ENCODE measurements at places on chromosomes 13 and 19.

GRCh38 chr13:34464011-34464410 lies 478.1 kb upstream of the NBEA start:
- no peak for DNase-seq

GRCh38 chr19:50679177-50680125 lies 30.2 kb downstream of the C19orf81 start:
- DNase-seq = peak; percentile 28

DNA sequence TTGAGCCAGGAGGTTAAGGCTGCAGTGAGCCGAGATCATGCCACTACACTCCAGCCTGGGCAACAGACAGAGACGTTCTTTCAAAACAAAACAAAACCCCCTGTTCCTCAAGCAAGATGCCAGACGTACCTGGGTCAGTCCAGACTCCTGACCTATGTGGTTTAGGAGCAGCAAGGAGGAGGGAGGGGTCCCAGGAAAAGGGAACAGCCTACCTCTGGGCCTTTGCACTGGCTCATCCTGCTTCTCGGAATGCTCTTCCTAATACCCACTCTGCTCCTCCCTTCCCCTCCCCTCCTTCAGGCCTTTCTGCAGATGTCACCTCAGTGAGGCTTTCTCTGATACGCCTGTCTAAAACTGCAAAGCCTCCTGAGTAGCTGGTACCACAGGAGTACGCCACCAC lies 9.5 kb downstream of the RINL start:
- no peak for DNase-seq

- no peak for DNase-seq
These were observed 226.0 kb downstream of the KATNAL1 start for GRCh38 chr13:30081331-30081730.

- DNase-seq = no peak
These were observed 52.3 kb downstream of the PARP4 start for GRCh38 chr13:24460256-24460655.

GRCh38 chr19:28514166-28514565 lies 698.8 kb downstream of the UQCRFS1 start:
- no peak for DNase-seq

DNA sequence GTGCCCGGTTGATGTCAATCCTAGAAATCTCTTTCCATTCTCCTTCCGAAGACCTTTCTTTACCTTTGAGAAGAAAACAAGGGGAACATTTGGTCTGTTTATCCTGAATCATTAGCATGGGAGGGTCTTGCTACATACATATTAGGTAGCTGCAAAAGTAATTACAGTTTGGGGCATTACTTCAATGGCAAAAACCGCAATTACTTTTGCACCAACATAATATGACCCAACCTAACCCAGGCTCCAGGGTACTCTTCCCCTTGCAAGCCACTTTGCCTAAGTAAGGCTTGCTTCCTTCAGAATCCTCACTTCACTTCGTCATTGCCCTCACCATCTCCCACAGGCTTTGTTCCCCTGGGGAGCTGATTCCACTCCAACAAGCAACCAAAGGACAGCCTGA lies 662.7 kb downstream of the DIAPH3 start:
- DNase-seq = no peak

GRCh38 chr19:51027873-51028272 lies 1.5 kb upstream of the KLK11 start:
- DNase-seq = no peak

DNA sequence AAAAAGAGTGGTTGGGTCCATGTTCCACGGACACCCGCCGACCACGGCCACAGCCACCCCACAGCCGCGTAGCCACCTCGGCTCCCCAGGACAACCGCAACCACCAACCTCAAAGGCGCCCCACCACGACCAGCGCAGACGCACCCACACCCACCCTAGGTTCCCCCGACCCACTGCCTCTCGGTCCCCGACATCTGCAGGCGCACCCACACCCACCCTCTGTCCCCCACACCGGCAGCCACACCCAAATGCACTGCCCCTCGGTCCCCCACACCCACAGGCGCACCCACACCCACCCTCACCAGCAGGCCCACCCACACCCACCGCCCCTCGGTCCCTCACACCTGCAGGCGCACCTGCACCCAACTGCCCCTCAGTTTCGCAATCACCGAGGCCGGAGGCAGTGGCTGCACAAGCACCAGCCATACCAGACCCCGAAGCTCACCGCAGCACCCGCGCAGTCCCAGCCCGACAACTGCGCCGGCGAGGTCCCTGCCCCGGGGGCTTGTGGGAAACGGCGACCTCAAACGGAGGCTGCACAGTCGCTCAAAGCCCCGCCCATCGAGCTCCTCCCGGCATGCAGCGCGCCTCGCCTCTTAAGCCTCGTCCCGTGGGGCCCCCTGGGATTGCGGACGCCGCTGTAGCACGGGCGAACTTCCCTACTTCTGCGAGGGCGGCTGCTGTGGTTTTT lies 18.3 kb downstream of the ZNF77 start:
- no peak for DNase-seq

DNA sequence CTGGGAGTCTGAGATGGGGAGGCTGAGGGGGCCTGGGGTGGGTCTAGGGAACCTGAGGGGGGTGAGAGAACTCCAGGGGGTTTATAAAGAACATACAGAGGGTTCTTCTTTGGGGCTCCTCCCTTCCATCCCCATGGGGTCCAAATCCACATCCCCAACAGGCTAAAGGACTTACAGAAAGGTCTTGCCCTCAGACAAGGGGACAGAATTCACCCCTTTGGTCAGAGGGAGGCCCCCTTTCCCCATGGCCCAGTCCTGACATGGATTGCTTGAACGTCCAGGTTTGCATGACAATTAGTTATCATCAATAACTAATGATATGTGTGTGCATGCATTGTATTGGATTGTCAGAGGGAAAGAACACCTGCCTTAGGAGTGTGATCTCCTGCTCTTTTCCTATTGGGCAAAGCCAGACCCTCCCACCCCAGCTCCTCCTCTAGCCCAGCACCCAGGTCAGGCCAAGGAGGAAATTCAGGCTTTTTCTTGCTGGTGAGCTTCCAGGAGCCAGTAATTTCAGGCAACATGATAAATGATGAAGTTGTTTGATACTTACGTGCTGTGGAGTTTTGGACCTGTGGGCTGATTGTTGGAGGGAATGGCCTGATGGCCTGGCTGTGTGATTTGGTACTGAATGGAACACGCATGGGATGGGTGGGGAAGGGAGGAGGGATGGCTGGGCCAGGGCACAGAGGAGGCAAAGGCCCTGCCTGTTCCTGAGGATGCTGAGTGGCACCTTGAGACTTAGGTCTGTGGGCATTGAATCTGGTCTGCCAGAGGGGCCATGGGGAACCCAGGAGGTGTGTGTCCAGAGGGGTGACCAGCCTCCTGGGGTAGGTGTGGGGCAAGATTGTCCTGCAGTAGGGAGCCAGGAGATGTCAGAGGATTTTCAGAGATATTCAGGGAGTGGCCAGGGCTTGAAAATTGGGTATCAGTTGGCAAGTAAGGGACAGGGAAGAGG lies 1.1 kb downstream of the KLHL26 start:
- DNase-seq = no peak

GRCh38 chr19:18480006-18480691 lies 41.7 kb downstream of the ELL start:
- no peak for DNase-seq

GRCh38 chr19:17025991-17026658 lies 485 bp downstream of the CPAMD8 start:
- no peak for DNase-seq

GRCh38 chr13:36146511-36147269 lies 15.5 kb upstream of the DCLK1 start:
- no peak for DNase-seq

- DNase-seq = no peak
These were observed 26.0 kb downstream of the DPRX start for GRCh38 chr19:53657778-53658177.

DNA sequence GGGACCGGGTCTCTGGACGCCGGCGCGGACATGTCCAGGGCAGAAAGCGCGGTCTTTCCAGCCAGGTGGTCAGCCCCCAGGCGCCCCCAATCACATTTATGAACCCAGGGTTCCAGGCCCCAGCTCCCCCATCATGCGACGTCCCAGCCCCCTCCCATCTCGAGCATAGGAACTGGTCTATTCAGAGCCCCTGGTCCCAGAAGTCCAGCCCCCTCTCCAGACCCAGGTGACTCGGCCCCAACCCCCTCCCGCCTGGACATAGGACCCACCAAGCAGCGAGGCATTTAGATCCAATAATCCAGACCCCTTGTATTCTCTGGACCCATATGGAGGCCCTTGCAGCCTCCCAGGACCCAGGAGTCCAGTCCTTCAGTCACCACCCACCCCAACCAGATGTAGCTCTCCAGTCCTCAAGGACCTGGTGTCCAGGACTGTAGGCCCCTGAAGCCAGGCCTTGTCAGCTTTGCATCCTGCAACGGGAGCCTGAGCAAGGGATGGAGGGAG lies 501 bp downstream of the APLP1 start:
- DNase-seq = no peak

- DNase-seq = peak; percentile 15
These were observed 1.4 kb downstream of the SH2D3A start for GRCh38 chr19:6765738-6766356.

- no peak for DNase-seq
These were observed 412 bp downstream of the ZNF528 start for GRCh38 chr19:52398081-52398441.

DNA sequence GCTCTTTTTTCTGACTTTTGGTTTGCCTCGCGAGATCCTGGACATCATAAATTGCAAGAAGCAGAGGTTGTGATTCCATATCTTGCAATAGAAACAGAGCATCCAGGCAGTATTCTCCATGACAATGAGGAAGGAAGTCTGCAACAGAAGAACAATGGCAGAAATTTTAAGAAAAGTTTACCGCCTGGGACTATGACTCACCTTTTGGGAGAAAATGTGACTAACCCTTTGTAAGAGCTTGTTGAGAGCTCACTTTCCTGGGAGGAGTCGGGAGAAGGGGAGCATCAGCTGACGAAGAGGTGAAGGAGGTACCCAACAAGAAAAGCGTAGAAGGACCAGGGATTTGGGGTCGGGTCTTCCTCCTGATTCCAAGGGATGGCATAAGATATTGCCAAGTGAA lies 34.3 kb upstream of the TNFSF11 start:
- DNase-seq = no peak

GRCh38 chr13:96532804-96533203 lies 442.9 kb downstream of the HS6ST3 start:
- no peak for DNase-seq

- DNase-seq = no peak
These were observed 335 bp upstream of the ZNF607 start for GRCh38 chr19:37719927-37720265.

GRCh38 chr13:54287062-54287764 lies 1258.6 kb downstream of the OLFM4 start:
- no peak for DNase-seq

GRCh38 chr13:52794589-52794988 lies 53.9 kb downstream of the PCDH8 start:
- no peak for DNase-seq

DNA sequence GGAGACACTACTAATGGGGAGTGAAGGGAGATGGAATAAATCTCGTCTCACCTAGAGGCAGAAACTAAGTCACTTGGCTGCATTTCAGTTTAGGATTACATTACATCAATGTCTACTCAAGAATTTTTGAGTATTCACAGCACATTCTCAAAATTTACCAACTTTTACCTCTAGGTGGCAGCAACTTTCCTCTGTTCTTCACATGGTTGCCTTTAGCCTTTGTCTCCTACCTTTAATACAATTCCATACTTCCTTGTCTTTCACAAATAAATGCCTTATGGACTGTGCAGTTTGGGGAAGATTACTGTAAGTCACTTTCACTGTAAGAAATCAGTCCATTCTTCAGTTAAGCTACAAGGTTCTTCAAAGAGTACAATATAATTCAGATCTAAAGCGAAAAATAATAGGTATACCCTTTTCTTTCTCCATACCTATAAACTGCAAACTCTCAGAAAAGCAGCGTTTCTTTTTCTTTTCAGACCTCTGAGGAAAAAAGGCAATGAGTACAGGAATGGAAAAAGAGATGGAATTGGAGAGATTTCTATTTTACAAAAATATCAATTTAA lies 379.4 kb downstream of the KLF12 start:
- no peak for DNase-seq

DNA sequence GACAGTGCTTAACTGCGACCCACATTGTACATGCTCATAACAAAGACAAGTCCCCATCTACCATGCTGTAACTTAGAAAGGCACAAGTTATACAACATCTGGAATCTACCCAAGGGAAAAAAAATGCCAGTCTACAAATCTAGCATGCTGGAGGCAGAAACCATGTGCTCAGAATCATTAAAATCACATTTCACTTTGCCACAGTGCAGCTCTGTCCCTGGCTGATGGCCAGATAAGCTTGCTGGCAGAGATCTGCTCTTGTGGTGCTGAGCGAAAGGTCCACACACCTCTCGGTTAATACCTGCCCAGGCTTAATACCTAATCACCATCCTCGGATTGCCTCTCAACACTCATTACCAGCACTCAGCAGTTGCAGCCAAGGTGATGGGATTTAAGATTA lies 74.1 kb upstream of the UQCRFS1 start:
- no peak for DNase-seq

GRCh38 chr13:50910485-50910805 lies 854 bp downstream of the RNASEH2B start:
- DNase-seq = no peak

DNA sequence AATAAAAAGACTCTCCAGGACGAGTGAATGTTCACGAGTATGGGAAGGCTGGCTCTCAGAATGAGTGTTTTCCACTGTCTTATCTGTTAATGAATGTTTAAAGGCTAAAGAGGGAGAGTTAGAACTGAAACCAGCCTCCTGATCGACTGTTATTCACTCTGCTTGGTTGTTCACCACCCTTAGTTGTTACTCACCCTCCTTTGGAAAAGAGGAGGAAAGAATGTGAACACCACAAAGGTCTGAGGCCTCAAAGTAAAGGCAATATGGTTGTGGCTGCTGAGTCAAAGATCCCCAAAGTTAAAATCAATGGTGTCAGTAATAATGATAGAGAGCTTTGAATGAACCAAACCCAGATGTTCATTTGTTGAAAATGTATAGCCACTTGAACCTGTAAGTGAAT lies 1793.2 kb upstream of the PCDH20 start:
- DNase-seq = no peak

DNA sequence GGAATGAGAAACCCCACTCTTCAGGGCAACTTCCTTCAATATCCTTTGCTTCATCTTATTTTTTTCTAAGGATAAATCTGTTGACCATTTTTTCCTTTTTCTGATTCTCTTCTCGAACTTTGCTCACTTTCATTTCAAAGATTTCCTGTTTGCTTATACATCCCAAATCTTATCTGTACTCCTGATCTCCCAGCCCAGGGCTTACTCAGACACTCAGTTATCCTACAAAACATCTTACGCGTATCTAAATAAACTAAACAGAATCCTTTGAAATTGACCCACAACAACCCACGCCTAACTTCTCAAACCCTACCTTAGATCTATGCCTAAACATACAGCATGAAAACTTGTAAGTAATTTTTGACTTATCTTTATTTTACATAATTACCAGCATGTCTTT lies 179.2 kb downstream of the ABCC4 start:
- no peak for DNase-seq

DNA sequence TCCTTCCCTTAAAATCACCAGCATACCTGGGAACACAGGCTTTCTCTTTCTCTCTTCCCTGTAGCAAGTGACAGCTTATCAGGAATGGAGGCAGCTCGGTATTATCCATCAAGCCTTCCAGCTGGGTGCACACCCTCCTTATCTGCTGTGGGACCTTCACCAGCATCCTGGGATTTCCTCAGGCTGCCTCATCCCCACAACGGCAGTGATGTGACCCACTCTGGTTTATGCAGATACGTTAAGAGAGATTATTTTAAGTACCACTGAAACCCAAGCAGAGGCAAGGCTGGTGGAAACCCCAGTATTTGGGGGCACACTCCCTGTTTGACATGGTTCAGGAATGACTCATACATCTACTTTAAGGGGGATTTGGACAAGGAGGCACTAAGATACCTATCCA lies 192.1 kb downstream of the TM9SF2 start:
- DNase-seq = no peak

Data from effector memory CD4-positive, alpha-beta T cell (primary cell).